ENCODE measurements at places on chromosomes 4 and X.

DNA sequence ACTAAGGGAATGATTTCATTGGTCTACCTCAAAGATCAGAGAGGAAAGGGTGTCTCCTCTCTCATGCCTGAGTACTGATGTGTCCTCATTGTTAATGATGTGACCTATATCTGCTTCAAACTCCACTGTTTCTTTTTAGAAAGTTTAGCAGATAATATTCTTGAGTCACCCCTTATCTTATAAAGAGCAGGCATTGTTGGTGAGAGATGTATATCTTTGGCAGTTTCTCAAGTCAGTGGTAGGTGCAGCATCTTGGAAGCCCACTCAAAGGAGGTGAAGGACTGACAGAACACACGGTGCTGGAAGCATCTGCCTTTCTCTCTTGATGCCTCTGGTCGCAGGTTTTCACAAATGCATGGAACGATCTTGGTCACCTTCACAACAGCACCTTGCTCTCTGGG lies 71.2 kb downstream of the ZNF518B start:
- no peak for DNase-seq

DNA sequence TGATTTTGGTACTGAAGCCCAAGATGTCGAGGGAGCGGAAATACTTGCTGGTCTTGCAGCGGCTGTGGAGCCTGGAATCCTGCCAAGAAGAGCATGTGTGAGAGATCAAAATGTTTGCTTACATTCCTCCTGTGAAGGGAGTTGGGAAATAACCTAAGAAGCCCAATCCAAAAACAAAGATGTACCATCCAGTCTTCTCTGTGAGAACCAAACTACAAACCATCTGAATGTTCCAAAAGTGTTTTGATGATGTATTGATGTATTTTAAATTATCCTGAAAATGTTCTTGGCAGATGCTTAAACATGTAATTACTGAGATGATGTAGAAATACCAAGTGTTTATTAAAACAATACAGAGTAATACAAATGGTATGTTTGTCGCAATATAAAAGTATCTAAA lies 10.1 kb upstream of the ADH1A start:
- DNase-seq, result no peak

GRCh38 chr4:156966836-156967235 lies 4.8 kb downstream of the PDGFC start:
- no peak for DNase-seq

DNA sequence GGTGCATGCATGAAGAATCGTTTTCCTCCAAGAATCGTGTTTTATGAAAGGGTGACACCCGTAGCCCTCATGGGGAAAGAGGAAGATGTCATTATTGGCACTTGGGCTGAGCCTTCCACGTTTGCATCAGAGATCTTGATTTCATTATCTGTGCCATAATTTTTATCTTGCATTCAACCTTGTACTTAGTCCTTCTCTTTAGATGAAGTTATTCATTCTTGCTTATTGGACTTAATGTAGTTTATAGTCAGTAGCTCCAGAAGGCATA lies 66.8 kb downstream of the GAB1 start:
- DNase-seq, result no peak

DNA sequence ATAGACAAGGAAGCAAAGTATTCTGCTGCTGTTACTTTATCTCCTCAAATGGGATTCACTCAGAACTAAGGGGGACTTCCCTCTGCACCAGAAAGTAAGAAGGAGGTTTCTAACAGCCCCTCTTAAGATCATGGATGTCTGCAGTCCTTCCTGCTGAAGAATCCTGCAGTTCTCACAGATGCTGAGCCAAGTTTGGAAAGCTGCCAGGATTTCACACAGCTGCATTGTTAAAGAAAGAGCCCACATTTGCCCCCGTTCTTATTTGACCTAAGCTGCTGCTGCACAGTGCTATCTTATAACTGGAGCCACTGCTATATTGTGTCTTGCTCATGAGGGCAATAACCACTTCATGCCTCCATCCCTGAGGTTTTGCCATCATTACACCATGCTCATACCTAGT lies 81.1 kb downstream of the FAAH2 start:
- peak; percentile 1 for DNase-seq

- DNase-seq, result no peak
Observed at GRCh38 chrX:20229155-20229554, 37.6 kb downstream of the RPS6KA3 start.

- DNase-seq, result no peak
Observed at GRCh38 chr4:116952530-116953136, 132.7 kb downstream of the TRAM1L1 start.

- DNase-seq, result no peak
Observed at GRCh38 chr4:797066-797465, 28.9 kb downstream of the CPLX1 start.

- no peak for DNase-seq
Observed at GRCh38 chr4:48668254-48669017, 111.6 kb downstream of the FRYL start.

GRCh38 chrX:100994352-100995281 lies 25.1 kb downstream of the ARL13A start:
- no peak for DNase-seq

DNA sequence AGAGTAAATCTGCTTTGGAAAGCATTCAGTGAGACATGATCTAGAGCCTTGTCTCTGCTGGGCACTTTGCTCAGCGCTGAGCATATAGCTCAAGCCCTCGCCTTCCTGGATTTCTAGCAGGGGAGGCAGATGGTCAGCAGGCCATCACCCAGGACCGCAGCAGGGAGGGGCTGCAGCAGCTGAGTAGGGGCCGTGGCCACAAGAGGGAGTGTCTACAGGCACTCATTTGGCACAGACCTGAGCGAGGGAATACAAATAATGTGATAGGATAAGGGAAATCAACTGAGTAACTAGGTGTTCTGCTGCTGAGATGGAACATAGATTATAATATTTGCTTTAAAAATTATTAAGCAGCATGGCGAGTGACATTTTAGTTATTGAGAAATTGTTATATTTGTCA lies 30.2 kb downstream of the OFD1 start:
- DNase-seq, result peak; percentile 55

GRCh38 chrX:118867251-118867650 lies 43.6 kb downstream of the ZCCHC12 start:
- no peak for DNase-seq

- no peak for DNase-seq
Observed at GRCh38 chrX:74434336-74434735, 13.0 kb downstream of the SLC16A2 start.

- DNase-seq, result no peak
Observed at GRCh38 chr4:7457201-7458065, 22.7 kb upstream of the PSAPL1 start.

GRCh38 chrX:95903490-95903889 lies 781.2 kb upstream of the DIAPH2 start:
- DNase-seq, result no peak

DNA sequence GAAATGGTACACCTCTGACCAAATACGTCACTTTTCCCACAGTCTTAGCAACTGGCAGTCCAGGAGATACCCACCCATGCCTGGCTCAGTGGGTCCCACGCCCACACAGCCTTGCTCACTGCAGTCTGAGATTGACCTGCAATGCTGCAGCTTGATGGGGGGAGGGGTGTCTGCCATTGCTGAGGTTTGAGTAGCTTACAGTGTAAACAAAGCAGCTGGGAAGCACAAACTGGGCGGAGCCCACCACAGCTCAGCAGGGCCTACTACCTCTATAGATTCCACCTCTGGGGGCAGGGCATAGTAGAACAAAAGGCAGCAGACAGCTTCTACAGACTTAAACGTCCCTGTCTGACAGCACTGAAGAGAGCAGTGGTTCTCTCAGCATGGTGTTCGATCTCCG lies 52.7 kb downstream of the AMER1 start:
- no peak for DNase-seq

Measured in hippocampal formation (tissue), 2 donors.